AG08395 (cell line): ENCODE measurements at places on chromosomes 13 and 19.

- peak; percentile 6 for DNase-seq
Observed at GRCh38 chr19:1935484-1936208, 5.3 kb upstream of the CSNK1G2 start.

GRCh38 chr13:54536112-54536511 is 1507.5 kb downstream of the OLFM4 start:
- DNase-seq: no peak

- DNase-seq: no peak
Observed at GRCh38 chr13:46855166-46855565, 41.7 kb downstream of the HTR2A start.

DNA sequence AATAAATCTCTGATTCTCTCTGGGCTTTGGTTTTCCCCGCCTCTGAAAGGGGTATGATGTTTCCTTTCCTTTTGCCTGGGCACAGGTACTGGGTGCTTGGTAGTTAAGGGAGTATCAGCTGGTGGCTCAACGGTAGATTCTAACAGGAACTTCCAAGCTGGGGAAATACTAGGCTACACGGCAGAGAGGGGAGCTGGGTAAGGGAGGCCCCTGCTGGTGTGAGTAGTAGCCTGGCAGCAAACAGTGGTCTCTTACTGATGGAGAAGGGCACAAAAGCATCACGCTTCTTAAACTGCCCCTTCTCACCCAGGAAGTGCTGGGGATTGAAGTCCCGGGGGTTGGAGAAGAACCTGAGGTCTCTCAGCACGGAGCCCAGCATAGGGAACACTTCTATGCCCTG is 26.9 kb upstream of the CYP2A7 start:
- DNase-seq: no peak

DNA sequence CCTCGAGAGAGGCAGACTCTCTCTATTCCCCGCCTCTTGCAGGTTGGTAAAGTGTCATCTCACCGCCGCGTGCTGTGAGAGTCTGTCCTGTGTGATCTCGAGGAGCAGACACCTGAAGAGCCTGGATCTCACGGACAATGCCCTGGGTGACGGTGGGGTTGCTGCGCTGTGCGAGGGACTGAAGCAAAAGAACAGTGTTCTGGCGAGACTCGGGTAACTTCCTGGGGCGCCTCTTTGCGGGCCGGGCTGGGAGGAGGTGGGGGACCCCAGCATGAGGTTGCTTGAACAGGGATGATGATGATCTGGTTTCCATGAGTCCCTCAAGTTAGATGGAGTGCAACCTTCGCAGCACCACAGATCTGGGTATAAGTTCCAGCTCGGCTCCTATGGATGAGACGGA is 67.0 kb downstream of the NLRP5 start:
- DNase-seq: no peak

DNA sequence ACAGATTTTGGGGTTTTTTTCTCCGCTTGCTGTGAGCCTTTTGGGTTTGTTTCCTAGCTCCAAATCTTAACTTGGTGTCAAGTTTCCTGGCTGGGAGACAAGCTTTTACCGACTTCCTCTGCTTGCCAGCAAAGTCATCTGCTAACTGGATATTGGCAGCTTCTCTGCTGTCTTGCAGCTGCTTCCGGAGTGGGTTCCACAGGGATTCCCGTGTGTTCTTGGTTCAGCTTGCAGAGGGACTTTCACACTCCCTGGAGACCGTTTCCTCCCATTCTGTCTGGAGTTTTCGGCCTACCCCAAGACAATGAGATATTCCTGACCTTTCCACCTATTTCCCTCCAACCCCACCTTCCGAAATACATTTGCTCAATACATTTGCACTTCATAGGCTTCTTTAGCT is 2.2 kb upstream of the COLGALT1 start:
- peak; percentile 85 for DNase-seq

- no peak for DNase-seq
Observed at GRCh38 chr19:18733196-18733647, 49.7 kb downstream of the CRTC1 start.

DNA sequence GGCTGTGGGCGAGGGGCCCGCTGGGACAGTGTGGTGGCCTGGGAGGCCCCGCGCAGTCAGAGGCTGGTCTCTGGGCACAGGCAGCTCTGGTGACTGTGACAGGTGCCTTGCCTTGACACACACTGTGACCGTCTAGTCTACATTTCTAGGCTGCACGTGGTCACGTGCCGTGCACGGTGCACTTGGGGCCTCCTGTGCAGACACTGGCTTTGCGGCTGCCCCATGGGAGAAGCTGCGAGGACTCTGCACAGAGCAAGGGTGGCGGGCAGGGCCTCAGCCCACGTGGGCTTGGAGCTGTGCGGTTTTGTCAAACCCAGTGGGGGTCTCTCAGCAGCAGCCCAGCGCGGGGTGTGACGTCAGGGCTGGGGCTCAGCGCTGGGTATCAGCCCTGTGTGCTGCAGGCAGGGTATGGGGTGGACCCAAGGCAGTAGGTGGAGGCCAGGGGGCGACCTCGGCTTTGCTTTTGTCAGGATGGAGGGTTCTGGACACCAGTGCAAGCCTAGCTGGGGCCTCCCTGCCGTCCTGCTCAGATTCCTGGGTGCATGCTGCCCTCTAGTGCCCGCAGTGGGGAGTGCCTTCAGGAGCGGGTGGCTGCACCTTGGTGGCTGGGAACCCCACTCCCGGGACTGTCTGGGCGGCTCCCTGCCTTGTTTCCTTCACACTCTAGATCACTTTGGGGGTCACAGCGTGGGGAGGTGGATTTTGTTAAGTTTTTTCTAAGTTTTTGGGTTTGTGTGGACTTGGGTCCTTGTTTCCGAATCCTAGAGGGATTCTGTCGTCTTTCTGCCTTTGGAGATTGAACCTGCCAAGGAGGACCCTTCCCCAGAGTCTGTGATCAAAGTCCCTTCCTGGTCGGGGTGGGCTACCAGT is 62.6 kb downstream of the KDM4B start:
- DNase-seq: peak; percentile 92

- no peak for DNase-seq
Observed at GRCh38 chr13:32932376-32932775, 83.8 kb upstream of the KL start.

DNA sequence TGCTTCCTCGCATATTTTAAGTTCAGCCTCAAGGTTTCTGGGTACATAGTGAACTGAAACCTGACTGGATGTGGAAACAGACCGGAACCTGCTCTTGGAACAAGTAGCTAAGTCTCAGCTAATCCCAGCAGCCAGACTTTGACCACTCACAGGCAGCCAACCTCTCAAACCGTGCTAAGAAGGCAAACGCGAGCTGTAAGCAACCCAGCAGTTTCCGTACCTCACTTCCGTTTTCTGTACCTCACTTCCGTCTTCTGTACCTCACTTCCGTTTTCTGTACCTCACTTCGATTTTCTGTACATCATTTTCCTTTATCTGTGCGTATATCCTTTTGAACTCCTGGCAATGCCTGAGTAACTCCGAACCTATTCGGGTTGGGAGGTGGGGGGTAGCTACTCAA is 96.8 kb downstream of the SUCLA2 start:
- DNase-seq: no peak

- no peak for DNase-seq
Observed at GRCh38 chr19:43705729-43706128, 10.1 kb upstream of the IRGC start.

DNA sequence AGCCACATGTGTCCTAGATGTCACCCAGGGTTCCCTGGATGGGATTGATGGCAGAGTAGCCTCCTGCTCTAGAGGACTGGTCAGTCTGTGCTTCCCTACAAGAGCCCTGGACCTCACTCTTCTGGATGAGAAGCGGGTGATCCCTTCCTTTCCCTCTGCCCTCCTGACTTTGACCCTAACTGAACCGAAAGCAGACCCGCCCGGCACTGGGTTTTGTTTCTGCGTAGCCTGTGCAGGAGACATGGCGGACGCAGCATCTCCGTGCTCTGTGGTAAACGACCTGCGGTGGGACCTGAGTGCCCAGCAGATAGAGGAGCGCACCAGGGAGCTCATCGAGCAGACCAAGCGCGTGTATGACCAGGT is 4.9 kb downstream of the THOP1 start:
- DNase-seq: no peak

DNA sequence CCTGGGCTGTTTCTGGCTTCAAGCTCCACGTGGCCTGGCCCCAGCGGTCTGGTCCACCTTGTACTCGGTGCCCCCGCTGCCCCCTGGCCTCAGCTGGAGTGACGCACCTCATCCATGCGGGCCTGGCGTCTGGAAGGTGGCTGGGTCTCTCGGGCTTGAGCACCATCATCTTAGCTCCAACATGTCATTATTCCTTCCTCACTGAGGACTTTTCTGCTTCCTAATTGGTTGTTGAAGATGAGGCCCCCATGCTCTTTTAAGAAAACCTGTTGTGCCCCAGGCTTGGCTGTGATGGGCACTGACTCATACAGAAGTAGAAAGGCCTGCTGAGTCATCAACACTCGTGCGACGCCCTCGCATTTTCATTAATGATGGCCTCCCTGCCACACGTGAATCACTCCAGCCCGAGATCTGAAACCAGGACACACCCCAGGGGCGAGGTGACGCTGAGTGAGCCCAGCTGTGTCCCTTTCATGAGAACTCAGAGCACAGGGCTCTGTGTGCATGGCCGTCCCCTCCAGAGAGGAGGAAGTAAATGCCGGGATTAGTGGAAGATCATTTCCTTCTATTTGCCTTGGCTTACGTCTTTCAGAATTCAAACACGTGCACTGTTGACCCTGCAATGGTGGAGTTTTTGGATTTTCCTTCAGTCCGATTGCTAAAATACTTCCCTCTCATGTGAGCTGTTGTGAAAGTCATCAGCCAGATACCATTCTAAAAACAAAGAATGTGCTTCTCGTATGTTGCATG is 14.0 kb upstream of the GJA3 start:
- DNase-seq: peak; percentile 93

GRCh38 chr19:5966215-5966614 is 11.7 kb downstream of the RANBP3 start:
- DNase-seq: peak; percentile 49

GRCh38 chr13:63910511-63910910 is 2494.9 kb upstream of the PCDH20 start:
- no peak for DNase-seq

GRCh38 chr19:3722443-3723109 is 14.4 kb downstream of the TJP3 start:
- no peak for DNase-seq

GRCh38 chr19:45166723-45167252 is 6.0 kb upstream of the NKPD1 start:
- DNase-seq: no peak

DNA sequence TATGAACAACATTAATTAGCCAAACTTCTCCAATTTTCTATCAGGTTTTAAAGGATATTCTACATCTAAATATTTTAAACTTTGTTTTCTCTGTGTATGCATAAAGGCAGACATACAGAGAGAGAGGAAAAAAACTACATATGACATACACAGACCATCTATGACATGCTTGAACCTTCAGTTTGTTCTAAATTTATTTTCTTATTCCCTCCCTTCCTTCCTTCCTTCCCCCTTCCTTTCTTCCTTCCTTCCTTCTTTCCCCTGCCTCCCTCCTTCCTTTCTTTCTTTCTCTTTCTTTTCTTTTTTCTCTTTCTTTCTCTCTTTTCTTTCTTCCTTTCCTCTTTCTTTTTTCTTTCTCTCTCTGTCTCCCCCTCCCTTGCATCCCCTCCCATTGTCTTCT is 35.8 kb upstream of the CD70 start:
- no peak for DNase-seq

DNA sequence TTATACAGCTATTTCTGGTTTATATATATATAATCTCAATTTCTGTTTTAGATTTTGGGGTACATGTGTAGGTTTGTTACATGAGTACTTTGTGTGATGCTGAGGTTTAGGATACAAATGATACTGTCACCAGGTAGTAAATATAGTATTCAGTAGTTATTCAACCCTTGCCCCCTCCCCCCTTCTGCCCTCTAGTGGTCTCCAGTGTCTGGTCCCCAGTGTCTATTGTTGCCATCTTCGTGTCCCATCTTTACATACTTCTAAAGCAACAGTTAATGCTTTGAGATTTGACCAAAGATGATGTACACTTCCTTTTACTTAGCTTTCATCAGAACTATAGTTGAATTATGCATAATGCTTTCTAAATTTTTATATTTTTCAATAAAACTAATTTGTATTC is 1623.4 kb upstream of the PRR20A start:
- no peak for DNase-seq

DNA sequence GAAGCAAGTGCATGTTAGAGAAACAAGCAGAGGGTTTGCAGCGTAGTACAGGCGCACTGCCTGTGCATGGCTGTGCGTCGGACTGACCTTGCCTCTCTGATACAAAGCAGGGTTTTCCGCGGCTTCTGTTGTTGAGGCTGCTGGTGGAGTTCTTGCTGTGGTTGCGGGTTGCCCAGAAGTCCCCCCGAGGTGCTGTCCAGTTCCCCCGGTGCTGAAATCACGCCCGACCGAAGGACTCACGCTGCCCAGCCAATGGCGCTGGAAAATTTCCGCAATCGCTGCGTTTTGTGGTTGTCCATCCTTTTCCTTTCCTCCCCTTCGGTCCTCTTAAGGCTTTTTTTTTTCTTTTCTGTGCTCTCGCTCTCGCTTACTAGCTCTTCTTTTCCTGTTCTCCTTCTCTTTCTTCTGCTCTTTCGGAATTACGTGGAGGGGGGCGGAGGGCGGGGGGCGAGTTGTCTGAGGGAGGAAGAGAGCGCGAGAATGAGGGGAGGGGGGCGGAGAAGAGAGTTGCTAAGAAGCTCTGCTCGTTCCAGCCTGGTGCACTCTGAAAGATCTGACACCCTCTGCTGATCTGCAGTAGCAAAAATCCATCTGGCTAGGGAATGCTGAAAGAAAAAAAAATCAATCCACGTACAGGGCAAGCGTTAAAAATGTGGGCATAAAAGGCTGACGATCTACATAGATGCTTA is at the start of gene SLITRK1:
Gene SLITRK1, minus strand, starts transcription at position 558 of the 689 bp plus-strand sequence. CDS start 967 bp downstream, outside the sequence.
- DNase-seq: no peak

DNA sequence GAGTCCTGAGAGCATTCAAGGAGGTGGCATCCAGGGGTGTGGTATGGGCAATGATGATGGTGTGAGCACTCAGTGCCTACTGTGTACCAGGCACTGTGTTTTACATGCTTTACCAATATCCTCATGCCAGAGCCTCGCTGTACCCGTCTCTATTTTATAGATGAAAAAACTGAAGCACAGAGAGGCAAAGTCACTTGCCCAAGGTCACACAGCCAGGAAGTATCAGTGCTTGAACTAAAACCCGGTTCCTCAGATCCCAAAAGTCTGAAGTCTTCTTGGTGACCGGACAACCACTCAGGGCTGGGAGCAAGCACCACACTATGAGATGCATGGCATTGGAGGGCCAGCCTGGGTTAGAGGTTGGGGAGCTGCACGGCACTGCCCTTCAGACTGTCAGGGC is 84.1 kb downstream of the CHST8 start:
- DNase-seq: no peak

DNA sequence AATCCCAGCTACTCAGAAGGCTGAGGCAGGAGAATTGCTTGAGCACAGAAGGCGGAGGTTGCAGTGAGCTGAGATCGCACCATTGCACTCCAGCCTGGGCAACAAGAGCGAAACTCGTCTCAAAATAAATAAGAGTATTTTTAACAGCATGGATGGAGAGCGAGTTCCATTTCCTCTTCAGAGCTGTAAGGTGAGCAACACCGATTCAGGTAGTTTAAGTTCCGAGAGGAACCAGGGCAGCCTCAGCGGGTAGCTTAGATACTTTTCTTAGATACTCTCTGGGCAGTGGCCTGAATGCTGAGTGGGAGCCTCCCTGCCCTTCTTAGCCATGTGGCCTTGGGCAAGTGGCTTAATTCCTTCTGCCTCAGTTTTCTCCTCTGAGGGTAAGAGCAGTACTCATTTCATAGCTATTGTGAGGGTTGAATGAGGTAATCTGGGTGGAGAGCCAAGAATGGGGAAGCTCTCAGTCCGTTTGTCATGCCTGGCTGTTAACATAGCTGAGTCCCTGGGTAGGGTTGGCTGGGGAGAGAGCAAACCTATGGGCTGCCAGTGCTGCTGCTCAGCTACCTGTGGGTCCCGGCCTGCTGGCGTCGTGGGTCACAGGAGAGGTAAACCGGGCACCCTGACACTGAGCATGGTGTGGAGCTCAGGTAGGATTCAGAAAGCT is 4.1 kb downstream of the ATP11A start:
- peak; percentile 79 for DNase-seq
